ENCODE measurements at places on chromosomes 13 and 19. TPM values are rescaled to one million over a fixed set of nuclear protein-coding genes. Genes with fewer than 3 reads are reported as not detected.

TEX101 gene
- not detected for total RNA-seq

HSD17B14 gene
- total RNA-seq, result 21.5 TPM

METTL21C gene
- not detected for total RNA-seq

KCNJ14 gene
- total RNA-seq, result 1.4 TPM

BCAM gene
- total RNA-seq, result 29.0 TPM

Measured in endothelial cell of umbilical vein (primary cell).